ENCODE measurements at places on chromosomes 13 and 19.
A peak's percentile ranks its signal among the peaks of the same experiment; 100 is the strongest.

DNA sequence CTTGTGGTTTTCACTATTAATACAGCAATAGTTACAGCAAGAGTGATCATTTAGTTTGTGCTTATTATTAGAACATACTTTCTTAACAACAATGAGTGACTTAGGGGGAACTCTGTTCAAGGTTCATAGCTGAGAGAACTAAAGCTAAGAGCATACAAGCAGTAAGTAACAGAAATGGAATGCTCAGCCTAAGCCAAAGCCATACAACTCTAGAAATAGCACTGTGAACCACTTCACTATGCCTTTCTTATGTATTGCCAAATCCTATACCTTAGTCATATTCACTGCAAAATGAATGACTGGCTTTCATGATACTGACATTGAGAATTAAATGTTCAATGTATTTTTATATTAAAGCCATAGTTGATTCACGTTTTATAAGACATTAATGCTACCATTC lies 599.7 kb upstream of the SLITRK1 start:
- DNase-seq = peak; percentile 78

DNA sequence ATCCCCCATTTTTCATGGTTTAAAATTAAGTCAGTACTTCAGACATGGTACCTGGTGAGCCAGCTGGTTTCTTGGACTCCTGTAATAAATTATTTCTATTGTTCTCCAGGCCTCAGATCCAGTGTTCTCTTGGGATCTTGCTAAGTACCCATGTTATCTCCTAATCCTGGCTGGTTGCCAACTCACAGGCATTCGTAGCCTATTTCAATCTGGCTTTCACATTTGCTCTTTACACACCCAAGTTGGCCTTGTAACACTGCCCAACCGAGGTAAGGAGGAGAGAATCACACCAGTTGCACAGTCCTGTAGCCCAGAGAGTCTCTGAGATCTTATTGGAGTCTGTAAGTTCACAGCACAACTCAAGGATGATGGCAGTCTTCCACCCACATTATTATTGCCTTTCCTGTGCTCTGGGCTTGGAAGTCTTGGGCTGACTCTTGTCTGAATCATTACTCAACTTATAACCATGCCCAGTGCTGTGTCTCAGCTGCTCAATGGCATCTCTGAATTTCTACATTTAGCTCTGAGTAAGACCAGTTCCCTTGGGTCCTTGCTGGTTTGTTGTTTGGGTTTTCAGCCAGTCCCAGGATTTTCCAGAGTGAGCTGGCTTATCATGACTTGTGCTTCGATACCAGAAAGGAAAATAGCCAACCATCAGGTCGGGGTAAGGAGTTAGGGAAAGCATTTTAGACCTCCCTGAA lies 76.6 kb upstream of the KLF12 start:
- peak; percentile 99 for DNase-seq

DNA sequence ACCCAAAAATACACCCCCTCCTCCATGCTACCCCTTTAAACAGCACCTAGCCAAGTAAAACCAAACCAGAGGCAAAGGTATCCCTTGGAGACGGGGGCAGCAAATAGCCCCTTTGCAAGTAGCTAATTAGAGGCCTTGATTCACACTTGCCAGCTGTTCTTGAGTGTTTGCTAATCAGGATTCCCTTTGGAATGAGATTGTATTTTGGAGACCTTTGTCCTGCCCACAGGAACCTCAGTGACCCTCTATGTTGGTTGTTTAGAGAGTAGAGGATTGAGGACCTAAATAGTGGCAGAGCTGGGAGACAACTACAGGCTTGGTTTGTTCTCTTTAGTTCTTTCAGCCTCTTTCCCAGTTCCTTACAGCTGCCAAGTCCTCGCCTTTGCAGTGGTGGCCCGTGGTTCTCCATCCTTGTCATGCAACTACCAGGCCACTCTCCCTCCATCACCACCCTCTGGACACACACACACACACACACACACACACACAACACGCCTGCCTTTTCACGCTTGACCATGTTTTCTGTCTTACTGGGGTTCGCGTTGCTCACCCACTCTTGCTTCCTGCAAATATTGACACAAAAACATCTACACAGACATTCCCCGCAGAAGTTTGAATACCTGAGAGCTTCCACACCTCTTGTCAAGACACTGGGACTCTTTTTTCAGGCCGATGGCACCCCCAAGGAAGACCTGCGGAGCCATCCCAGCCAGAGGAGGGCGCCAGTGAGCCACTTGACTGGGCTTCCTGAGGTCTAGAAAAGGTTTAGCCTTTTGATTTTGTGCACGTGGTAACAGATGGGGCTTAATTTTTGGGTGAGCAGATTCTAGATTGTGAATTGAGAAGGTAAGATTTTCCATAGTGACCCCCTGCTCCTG lies 80.0 kb upstream of the GPR183 start:
- DNase-seq = no peak

DNA sequence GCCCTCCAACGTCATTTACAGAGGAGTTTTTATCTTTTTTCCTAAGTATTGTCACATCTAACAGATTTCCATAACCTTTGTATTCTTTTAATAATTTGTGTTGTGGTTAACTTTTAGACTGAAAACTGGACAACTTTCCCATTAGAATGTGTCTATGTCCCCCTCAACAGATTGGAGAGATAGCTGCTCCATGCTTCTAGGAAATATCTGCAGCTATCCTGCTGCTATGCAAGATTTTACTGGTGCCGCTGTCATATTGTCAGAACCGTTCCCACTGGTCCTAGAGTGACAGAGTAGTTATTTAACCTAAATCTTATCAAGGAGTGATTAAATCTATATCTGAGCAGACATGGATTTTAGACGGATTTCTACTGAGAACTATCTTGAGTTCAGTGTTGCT lies 130.0 kb downstream of the MAB21L1 start:
- no peak for DNase-seq

Data from AG10803 (cell line).